ENCODE measurements at places on chromosomes 16 and 17.

DNA sequence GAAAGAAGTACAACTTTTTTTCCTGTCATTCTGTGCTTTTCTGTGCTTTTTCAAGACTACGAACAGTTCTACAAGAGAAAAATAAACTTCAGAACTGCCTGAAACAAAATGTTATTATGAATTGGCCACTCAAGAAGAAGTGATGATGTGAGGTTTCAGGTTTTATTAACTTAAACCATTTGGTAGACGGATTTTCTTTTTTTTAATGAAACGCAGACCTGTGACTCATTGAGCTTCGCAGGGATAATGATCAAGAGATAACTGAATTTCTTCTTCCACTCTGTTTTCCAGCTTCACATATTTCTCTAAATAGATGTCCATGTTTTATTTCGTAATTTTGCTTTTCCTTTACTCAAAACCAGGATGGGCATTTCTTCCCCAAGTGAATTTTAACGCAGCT, 32.7 kb downstream of the AIPL1 start:
- DNase-seq: no peak

GRCh38 chr16:28931801-28932225, at the start of gene CD19:
CD19 (plus strand) TSS chr16:28931971; CDS start chr16:28932001, 30 bp downstream.
- DNase-seq: no peak

DNA sequence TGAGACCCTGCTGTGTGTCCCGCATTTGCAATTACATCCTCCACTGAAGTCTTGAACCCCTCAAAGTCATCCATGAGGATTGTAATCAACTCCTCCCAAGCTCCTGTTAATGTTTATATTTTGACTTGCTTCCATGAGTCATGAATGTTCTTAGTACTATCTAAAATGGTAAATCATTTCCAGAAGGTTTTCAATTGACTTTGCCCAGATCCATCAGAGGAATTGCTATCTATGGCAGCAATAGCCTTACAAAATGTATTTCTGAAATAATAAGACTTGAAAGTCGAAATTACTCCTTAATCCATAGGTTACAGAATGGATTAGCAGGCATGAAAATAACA, 2.5 kb upstream of the C16orf87 start:
- no peak for DNase-seq

- DNase-seq: no peak
Observed at GRCh38 chr16:29779474-29779873, 1.4 kb downstream of the ZG16 start.

- DNase-seq: no peak
Observed at GRCh38 chr17:12395733-12396354, 269.8 kb upstream of the MYOCD start.

DNA sequence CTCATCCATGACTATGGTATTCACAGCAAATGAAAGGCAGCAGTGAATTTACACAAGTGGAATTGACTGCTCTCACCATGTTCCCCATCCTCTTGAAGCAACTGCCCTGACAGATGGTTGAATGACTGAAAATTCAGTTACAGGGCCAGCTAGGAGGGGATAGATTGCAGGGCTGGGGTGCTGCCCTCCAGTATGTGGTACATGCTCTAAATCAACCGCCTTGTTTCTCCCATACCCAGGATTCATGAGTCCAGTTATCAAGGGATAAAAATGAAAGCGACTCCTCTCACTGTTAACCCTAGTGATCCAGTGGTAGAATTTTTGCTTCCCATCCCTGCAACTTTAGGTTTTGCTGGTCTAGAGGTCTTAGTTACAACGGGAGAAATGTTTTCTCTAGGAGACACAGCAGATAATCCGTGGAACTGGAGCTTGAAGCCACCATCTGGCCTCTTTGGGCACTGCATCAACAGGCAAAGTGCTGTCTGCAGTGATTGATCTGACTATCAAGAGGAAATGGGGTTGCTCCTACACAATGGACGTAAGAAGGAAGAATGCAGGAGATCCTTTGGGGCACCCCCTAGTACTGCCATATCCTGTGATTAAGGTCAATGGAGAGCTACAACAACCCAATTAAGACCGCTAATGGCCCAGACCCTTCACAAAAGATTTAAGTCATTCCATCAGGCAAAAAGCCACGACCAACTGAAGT, 32.0 kb downstream of the SCPEP1 start:
- peak; percentile 46 for DNase-seq

DNA sequence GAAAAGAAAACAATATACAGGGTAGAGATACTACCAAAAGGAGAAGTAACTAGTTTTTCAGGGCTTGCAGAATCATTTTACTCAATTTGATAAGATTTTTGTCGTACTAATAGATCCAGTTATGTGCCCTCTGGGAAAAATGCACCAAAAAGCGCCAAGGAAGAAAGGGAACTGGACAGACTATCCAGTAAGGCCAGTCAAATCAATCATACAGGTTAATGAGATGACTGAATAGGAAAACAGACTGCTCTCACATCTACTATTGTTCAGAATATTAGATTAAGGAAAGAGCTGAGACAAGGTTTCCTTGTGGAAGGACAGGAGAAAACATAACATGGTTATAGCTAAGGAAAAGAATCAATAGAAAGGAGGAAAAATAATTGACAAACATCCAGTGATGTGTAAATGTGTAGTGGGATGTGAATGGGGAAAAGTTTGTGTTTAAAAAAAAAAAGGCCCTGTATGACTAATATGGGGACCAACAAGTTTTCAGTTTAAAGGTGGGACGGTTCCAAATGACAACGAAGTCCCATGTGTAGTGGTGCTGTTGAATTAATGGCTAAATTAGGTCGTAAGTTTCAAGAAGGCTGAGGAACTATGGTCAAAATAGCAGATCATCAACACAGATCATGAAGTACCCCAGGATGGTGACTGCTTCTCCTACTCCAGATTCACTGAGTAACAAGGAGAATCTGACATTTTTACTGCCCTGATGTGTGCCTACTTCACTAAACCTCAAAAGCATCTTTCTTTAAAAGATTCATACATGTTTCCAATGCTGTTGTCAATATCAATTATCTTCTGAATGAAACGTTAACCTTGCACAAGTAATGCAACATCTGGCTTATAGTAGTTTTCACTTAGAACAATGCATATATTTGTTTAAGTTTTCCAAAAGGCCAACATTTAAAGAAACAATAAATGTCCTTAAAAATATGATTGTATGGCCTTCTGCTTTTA, 40.7 kb downstream of the BRIP1 start:
- DNase-seq: no peak

GRCh38 chr17:78935419-78936323, 10.5 kb upstream of the TIMP2 start:
- no peak for DNase-seq

DNA sequence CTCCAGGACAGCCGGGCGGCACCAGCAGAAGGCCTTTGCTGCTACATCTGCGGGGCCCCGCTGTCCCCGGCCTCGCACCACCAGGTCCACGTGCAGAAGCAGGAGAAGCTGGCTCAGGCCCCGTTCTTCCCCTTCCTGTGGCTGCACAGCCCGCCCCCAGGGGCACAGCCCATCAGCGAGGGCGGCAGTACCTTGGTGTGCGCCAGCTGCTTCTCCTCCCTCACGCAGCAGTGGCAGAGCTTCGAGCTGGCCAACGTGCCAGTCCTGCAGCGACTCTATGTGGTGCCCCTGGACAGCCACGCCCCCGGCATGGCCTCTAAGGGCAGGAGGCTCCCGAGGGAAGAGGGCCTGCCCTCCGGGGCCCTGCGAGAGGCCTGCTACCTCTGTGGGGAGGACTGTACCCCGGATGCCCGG, 58.3 kb upstream of the CIBAR2 start:
- DNase-seq: peak; percentile 62

DNA sequence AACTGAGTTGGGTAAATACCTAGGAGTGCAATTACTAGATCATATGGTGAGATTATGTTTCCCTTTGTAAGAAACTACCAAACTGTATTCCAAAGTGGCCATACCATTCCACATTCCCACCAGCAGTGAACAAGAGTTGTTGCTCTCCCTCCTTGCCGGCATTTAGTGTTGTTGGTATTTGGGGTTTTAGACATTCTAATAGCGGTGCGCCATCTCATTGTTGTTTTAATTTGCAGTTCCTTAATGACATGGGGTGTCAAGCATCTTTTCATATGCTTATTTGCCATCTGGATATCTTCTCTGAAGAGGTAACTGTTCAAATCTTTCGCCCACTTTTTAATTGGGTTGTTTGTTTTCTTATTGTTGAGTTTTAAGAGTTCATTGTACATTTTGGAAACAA, 164.2 kb upstream of the LHX1 start:
- DNase-seq: no peak

GRCh38 chr16:81616321-81617020, 162.6 kb upstream of the PLCG2 start:
- no peak for DNase-seq

GRCh38 chr17:60332574-60332973, 59.4 kb downstream of the USP32 start:
- DNase-seq: no peak

- no peak for DNase-seq
Observed at GRCh38 chr17:17321356-17322025, 18.3 kb downstream of the NT5M start.

DNA sequence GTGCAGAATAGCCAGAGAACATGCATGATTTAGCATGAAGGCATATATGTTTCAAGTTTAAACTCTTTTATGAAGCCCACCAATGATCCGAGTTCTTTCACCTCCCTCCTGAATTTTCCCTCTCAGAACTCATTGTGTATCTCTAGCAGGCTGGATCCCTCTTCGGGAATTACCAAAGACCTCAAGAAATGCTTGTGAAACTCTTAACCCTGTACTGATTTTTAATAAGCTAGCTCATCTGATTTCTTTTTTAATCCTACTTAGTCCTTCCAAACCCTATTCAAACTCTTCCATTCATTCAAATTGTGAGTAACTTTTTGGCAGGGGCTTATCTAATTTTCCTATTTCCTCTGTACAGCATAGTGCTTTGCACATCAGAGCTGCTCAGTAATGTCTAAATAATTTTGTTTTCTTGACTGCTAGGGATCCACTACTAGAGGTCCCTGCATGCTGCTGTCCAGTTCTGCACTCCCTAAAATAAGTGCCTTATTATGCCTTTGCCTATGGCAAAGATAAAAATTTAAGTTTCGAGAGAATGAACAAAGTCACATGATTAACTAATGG, 723.8 kb downstream of the CDH11 start:
- no peak for DNase-seq

DNA sequence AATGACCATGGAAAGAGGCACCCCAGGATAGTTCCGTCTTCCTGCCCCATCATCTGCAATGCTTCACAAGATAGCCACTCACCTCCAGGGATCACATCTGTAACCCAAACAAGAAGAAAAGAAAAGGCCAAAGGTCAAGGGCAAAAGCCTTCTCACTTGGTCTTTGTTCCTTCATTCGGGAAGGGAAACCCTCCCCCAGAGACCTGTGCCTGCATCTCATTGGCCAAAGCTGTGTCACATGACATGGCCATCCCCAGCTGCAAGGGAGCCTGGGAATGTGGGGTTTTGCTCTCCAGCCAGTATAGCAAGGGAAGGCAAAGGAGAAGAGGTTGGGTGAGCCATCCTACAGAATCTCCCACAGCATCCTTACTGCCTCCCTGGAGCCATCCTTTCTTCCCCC, 47.9 kb downstream of the NOL11 start:
- DNase-seq: no peak

DNA sequence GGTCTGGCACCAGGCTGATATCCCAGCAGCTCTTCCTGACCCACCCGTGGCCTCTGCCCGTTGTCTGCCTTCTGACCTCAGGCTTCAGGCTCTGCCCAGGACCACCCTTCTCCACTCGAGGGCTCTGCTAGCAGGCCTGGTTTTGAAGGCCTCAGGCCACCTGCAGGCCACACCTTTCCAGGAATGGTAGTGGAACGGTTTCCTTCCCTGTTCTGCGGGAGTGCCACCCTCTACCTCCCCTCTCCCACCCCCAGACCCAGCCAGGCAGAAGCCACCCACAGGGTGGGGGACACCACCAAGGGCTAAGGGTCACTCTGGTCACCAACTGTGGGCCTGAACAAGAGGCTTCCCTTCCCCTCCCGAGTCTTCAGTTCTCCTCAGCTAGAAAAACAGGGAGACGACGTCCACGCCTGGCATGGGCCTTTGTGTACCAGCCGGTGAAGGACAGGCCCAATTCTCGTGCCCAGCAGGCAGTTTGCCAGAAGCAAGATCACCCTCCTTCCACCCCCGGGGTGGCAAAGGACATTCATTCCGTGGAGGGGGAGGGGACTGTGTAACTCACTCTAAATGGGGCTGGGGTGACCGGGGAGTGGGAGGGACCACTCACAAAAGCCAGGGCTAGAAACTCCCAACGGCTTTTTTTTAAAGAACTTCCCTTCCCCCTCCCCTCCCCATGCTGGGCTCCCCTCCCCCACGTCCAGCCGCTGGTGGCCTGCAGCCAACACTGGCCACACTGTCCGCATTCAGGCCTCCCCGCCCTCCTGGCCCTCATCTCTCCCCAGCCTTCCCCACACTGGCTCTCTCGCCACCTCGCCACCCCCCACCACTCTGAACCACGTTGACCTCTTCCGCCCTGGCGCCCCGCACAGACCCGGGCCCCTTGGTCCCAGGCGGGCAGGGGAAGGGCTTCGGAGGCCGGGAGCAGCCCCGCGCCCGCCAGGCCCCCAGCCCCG, 7.7 kb downstream of the CBX4 start:
- DNase-seq: no peak

- DNase-seq: no peak
Observed at GRCh38 chr17:50820651-50821050, 14.7 kb upstream of the WFIKKN2 start.

GRCh38 chr17:61709567-61709966, 118.5 kb upstream of the NACA2 start:
- DNase-seq: no peak

GRCh38 chr16:23026784-23027362, 122.4 kb downstream of the USP31 start:
- DNase-seq: no peak

- DNase-seq: no peak
Observed at GRCh38 chr17:1108478-1108764, 71.4 kb downstream of the ABR start.

GRCh38 chr17:44279666-44280391, 11.9 kb upstream of the SLC4A1 start:
- no peak for DNase-seq

- DNase-seq: no peak
Observed at GRCh38 chr17:14737984-14738651, 437.2 kb downstream of the HS3ST3B1 start.

- DNase-seq: no peak
Observed at GRCh38 chr17:76480632-76481031, 13.2 kb downstream of the AANAT start.

GRCh38 chr16:83793179-83793578, 14.6 kb upstream of the HSBP1 start:
- DNase-seq: no peak

DNA sequence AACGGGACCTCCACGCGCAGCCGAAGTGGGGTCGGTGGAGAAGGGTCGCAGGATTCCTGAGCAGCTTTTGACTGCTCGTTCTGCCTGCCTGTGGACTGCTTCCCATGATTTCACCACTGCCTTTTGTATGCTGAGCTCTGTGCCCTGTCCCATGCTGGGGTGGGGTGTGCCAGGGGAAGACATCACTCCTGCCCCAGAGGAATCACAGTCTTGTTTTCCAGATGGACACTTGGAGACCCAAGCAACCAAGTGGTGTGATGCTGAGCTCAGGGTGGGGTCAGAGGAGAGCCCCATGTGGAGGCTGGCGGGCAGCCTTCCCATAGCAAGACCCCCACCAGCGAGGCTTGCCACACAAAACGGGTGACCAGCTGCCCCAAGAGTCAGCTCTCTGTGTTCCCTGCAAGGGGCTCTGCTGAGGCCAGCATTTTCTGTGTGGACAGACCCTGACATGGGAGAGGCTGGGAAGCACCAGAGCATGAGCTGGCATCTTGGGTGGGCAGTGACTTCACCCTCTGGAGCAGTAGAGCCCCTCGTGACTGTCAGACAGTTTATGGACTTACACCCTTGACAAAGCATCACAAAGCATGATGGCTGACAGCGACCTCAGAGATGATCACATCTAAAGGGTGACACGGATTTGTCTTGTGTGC, 111.9 kb downstream of the GNAO1 start:
- no peak for DNase-seq

- no peak for DNase-seq
Observed at GRCh38 chr16:51010817-51011216, 140.3 kb downstream of the SALL1 start.
